ENCODE measurements at places on chromosomes 12 and 14. TPM values are rescaled to one million over a fixed set of nuclear protein-coding genes. Genes with fewer than 3 reads are reported as not detected.

Gene CYP46A1
- 0.02 TPM for total RNA-seq

Gene LHX5
- not detected for total RNA-seq

Gene CLSTN3
- total RNA-seq: 15.3 TPM

Gene SIX1
- total RNA-seq: 10.1 TPM

Gene FBLN5
- total RNA-seq: 2.2 TPM

Gene SPRYD3
- total RNA-seq: 37.0 TPM

Gene MARCHF9
- 7.6 TPM for total RNA-seq

Gene PLEKHG7
- 0.10 TPM for total RNA-seq
